ENCODE measurements at places on chromosomes 2 and 18. TPM values are rescaled to one million over a fixed set of nuclear protein-coding genes. Genes with fewer than 3 reads are reported as not detected.
A peak's percentile ranks its signal among the peaks of the same experiment; 100 is the strongest.

DNA sequence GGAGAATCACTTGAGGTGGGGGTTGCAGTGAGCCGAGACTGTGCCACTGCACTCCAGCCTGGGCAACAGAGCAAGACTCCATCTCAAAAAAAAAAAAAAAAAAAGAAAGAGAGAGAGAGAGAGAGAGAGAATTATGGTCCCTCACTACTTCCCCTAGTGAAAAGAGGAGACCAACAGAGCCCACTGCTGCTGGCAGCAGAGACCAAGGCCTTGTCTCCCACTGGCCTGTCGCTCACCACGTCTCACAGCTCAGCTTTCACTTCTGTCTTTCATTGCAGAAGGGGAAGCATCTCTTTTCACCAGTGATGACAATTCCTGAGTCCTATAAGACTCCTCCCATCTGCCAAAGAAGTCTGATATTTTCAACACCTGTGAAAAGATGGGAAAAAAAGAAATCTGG is 81.3 kb downstream of the CLHC1 start:
- no peak for ATAC-seq

DNA sequence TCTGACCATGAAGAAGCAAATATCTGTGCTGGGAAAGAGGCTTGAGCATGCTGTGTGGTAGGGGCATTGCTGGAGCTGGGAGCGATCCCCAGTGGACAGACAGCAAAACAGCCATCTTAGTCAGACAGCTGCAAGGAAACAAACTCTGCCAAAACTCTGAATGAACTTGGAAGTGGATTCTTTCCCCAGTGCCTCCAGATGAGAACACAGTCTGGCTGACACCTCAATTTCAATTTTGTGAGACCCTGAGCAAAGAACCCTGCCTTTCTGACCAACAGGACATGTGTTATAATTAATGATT is 23.2 kb upstream of the FAP start:
- no peak for ATAC-seq

DNA sequence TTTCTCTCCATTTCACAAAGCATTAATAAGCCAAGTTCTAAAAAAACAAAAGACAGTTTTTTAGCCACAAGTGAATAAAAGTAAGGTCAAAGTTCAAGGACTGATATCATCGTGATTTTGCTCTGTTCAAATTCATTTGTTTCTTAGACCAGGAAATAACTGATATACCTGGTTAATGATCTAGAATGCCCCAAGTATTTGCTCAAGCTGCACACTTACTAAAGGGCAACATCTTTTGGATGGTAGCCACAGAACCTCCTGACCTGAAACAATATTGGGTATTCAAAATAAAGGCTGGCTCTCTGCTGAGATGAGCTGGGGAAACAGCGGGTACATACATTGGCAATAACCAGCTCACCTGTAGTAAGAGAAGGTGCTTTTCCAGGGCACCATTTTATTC is 314.7 kb upstream of the LYPD1 start:
- no peak for ATAC-seq

- no peak for ATAC-seq
These were observed 21.4 kb downstream of the SP3 start for GRCh38 chr2:173943738-173944137.

Gene GPD2
- total RNA-seq: 31.6 TPM

DNA sequence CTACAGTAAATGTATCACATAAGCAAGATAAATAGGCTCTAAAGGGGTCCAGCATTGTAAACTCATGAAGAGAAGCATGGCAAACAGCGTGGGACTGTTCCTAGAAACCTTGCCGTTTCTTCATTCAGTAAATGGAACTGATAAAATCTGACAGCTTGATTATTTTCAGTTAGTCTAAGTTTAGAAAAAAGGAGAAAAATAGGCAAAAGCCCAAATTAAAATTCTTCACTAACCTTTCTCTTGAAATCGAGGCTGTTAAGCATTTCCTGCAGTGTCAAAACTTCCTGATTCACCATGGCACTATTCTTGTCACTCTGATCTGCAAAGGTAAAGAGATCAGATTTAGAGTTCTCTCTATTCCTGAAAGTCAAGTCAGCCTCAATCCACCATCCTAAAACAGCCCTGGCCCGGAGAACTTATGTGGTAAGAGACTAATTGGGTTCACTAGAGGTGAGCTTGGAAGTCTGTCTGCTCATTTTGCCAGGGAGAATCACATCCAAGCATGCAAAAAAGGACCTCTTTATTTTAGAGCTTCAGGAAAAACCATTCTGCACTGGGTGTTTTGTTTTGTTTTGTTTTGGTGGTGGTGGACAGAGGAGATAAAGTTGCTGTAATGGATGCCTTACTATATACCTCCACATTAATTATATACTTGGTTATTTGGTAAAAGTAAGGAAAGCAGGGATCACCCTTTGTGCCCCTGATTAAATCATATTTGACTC is 52.4 kb upstream of the STAT1 start:
- ATAC-seq: peak; percentile 73

- peak; percentile 90 for ATAC-seq
These were observed 63.6 kb downstream of the TRABD2A start for GRCh38 chr2:84817239-84817655.

Gene DPY30
- total RNA-seq: 66.2 TPM

GRCh38 chr2:88626171-88627054 is 851 bp downstream of the EIF2AK3 start:
- ATAC-seq: no peak

- no peak for ATAC-seq
These were observed 488.7 kb upstream of the ACVR2A start for GRCh38 chr2:147356157-147356556.

DNA sequence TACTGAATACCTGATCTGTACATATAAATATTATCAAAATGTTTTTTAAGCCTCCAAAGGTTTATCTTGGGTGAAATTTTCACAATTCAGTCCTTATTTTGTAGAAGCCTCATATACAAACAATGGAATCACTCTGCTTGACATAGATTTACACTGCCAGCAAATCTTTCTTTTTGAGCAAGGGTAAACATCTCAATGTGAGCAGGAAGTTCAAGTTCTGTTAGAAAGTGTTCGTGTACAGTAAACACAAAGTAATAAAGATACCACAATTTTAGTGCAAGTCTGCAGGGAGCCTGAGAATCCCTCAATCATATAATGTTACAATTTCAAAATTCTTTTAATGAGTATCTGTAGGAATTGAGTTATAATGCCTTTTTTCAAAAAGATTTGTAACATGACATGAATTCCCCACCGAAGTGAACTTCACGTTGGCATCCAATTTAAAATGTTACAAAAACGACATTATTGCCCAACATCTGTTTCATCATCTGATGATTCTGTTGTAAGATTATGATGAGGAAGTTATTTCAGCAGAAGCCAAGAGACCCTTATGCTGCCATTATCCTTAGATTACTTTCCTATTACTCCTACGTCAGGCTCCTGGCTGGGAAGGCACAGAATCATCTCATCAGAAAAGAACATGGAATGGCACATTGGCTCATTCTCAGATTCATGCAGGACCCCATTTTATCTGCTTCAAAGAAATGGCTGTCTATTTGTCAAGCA is 283.9 kb upstream of the ACVR2A start:
- ATAC-seq: no peak

All from activated T-helper 17 cell treated with anti-CD3 and anti-CD28 coated beads, Interleukin-2, amount 50 U/mL, for 72 hours (primary cell).